ENCODE measurements at places on chromosomes 6 and 20.

DNA sequence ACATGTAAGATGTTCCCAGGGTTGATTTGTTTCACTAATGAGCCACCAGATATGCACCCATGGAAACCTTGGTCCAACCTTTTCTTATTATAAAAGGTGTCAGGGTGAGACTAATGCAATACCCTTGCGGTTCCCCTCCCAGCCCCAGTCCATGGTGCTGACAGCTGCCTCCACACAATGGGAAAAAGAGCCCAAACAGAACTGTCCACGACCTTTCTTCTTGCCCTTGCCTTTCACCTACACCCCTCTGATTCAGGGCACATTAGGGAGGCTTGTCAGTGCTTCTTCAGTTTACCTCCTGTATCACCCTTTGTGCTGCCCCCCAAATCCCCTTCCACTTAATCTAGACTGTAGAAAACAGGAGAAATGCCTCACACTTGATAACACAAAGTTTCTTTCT, 352.7 kb upstream of the CDH4 start:
- no peak for DNase-seq

- DNase-seq, result no peak
These were observed 42.5 kb upstream of the TLDC2 start for GRCh38 chr20:36833275-36834020.

GRCh38 chr6:14386263-14386662, 268.7 kb downstream of the CD83 start:
- DNase-seq, result no peak

DNA sequence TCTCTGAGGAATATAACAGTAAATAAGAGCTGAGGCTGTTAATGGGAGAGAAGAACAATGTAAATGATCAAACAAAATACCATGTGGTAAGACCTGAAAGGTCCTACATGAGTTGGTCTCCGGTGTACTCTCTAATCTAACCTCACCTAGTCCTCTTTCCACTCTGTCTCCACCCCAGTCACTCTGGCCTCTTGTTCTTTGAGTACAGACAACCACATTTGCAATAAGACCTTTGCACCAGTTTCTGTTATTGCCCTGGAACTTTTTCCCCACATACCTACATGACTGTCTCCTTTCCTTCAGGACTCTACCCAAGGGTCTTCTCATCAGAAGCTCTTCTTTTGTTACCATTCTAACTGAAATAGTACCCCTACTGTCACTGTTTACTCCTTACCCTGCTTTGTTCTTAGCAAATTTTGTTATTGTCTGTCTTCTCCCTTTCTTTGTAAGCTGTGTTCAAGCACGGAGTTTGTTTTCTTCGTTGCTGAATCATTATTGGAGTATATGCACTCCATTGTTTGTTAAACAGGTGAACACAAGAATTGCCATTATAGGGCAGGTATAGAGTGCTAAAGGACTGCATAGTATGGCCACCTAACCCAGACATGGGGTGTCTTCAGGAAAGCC, 37.3 kb downstream of the MAPK14 start:
- DNase-seq, result no peak

- DNase-seq, result no peak
These were observed 53.0 kb downstream of the TNFAIP3 start for GRCh38 chr6:137919837-137920730.

GRCh38 chr6:30151580-30151979, 9.4 kb downstream of the TRIM10 start:
- no peak for DNase-seq

GRCh38 chr20:7520361-7520760, 419.9 kb downstream of the HAO1 start:
- no peak for DNase-seq

GRCh38 chr20:32685541-32686529, 12.1 kb upstream of the C20orf203 start:
- DNase-seq, result no peak

GRCh38 chr20:45303586-45304463, 2.8 kb upstream of the RBPJL start:
- no peak for DNase-seq

GRCh38 chr6:155586090-155586489, 130.5 kb upstream of the NOX3 start:
- no peak for DNase-seq

- no peak for DNase-seq
These were observed 10.6 kb downstream of the PKHD1 start for GRCh38 chr6:52076791-52077179.

DNA sequence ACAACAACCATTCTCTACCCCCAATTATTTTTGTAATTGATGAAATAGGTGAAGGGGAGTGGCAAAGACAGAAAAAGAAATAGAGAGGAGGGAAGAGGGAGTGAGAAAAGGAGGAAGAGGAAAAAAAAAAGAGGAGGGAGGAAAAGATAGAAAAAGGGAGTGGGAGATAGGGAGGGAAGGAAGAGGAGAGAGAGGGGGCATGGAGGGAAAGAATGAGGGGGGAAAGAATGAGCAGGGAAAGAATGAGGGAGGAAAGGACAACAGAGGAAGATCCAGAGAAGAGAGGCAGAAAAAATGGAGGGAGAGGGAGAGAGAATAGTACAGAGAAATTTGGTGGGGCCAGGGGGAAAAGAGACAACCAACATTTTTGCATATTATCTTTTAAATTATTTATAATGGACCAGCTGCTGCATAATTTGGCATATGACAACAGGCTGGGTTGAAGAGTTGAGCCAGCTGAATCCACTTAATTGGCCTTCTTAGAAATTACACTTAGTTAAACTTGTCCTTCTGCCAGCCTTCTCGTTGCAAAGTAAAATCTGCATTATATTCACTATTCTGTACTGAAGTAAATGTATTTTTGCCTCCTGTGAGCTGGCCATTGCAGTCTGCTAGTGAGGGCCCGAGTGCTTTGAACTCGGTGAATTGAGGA, 101.0 kb downstream of the ARHGAP18 start:
- DNase-seq, result no peak

DNA sequence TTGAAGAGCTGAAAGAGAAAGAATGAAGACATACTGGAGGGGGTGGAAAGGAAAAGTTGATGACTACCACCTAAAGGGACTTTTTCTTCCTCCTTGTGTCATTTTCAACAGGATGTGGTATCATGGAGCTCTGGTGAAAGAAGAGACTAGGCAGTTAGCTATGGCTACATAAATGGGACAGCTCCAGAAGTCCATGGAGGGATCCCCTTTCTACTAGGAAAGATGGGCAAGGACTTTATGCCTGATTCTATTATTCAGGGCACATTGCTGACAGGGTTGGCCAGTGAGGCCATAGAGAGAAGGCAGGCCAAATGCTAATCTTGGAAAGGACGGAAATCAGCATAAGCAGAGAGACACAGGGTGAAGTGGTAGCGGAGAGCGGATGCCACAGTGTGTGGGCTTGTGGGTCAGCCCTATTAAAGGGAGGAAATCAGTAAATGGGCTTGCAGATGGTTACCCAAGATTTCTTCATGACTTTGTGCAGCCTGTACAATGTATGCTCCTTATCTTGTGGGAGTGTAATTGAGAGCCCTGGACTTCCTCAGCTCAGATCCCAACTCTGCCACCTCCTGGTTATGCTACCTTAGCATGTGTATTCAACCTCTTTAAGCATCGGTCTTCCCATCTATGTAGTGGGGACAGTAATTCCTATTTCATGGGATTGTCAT, 77.4 kb upstream of the TMEM170B start:
- no peak for DNase-seq

GRCh38 chr6:34555007-34555322, 1.2 kb downstream of the SPDEF start:
- no peak for DNase-seq

DNA sequence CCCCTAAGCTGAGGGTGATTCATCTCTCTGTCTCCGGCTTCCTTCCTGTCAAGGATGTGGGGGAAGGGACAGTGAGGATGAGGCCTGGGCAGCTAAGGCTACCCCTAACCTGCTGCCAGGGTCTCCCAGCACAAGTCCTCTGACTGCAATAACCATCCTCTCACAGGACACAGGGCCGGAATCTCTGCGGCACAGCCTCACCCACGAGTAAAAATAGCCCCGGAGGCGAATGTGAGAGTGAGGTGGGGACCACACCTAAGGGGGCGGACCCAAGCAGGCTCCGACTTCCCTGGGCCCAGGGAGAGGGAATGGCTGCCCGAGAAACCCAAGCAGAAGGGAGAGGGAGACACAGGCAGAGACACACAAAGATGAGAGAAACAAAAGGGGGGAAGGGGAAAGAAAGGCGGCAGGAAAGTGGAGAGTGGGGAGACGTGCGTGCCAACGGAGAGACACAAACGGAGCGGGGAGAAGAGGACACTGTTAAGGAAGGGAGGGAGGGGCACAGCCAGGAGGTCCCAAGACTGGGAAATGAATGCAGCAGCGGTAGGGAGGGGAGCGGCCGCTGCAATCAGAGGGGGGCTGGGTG, 1.4 kb downstream of the CLIC1 start:
- DNase-seq, result no peak

DNA sequence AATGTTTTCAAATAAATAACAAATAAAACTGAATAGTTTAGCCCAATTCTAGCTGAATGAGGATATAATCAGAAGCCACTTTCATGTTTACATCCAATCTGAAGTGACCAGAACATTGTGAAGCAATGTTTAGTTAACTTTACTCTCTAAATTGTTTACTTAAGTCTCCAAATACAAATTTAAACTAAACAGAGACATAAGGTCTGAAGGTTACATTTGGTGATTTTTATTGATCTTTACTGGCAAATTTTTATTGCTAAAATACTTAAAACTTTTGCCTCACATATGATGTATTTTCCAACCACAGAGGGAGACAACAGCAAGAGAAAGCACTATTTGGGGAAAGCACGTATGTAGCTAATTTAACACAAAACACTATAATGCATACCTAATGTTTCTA, 106.8 kb upstream of the THEMIS start:
- no peak for DNase-seq

- DNase-seq, result no peak
These were observed 72.3 kb downstream of the MRPL14 start for GRCh38 chr6:44054721-44055559.

DNA sequence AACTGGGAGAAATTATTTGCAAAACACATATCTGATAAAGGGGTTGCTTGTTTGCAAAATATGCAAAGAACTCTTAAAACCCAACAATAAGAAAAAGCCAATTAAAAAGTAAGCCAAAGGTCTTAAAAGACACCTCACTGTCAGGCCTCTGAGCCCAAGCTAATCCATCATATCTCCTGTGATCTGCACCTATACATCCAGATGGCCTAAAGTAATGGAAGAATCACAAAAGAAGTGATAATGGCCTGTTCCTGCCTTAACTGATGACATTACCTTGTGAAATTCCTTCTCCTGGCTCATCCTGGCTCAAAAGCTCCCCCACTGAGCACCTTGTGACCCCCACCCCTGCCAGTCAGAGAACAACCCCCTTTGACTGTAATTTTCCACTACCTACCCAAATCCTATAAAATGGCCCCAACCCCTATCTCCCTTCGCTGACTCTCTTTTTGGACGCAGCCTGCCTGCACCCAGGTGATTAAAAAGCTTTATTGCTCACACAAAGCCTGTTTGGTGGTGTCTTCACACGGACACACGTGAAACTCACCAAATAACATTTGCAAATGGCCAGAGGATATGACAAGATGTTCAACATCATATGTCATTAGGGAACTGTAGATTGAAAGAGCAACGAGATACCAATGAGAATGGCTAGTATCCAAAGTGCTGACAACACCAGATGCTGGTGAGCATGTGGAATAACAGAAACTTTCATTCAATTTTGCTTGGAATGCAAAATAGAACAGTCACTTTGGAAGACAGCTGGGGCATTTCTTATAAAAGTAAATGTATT, 565.0 kb upstream of the ADGRB3 start:
- DNase-seq, result no peak

GRCh38 chr6:599576-600448, 57.1 kb downstream of the HUS1B start:
- DNase-seq, result no peak

DNA sequence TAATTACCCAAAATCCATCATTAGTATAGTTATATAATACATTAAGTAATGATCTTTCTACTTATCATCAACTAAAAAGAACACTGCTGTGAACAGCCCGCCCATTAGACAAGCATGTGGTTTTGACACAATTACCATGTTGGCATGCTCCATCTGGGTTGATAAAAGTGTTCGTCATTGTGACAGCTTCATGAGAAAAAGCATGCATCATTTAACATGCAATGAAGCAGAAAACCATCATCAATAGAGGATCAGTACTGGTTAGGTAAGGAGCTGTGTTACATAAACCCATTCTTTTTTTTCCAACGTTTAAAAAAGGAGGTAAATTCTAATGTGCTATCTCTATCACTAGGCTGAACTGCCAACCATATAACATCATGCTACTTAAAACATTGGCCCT, 101.9 kb downstream of the EPB41L2 start:
- DNase-seq, result no peak

DNA sequence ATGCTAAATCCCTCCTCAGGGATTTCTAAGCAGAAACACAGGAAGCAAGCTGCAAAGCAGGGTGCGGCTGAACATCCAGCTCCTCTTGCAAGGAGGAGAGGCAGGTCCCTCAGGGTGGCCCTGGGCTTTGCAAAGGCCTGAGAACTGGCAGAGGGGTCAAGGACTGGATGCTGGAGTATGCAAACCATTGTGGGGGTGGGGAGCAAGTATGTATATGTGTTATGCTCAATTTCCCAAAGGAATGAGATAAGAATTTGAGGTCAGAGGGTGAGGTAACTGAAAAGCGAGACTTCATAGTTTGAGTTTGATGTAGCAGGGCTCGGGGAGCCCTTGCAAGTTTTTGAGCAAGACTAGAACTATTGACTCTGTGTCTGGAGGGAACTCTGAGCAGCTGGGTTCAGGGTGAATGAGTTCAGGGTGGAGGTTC, 11.2 kb downstream of the SLC22A2 start:
- no peak for DNase-seq

DNA sequence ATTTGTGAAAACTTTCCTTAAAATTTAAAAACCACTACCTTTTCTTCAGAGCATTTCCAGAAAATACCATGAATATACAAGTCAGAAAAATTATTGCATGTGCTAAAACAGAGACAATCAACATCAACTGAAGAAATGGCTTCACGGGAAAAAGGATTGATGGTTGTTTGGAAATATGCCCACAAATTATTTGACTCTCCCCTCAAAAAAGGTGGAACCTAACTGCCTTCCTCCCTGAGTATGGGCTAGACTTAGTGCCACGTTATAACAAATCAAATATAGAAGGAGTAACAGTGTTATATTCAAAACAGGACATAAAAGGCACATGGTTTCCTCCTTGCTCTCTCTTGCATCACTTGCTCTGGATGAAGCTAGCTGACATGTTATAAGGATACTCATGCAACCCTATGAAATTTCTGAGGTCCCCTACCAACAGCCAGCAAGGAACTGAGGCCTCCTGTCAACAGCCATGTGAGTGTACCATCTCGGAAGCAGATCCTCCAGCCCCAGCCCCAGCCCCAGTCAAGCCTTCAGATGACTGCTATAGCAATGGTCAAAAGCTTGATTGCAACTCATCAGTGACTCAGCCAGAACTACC, 8.4 kb downstream of the BTBD9 start:
- no peak for DNase-seq

DNA sequence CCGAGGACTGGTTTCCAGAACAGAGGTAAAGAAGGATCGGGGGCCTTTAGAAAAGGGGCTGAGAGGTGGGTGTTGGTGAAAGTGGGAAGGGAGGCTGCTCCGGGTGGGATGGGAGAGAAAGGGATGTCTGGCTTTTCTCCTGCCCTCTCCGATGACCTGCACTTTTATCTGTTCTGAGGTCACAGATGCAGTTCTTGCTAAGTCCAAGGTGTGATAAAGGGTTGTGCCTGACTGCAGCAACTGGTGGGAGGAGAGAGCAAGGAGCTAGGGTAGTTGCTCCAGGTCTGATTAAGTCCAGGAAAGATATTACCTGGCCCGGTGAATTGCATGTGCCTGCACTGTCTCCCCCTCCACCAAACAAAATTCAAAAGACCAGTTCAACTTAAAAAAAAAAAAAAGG, 145.6 kb upstream of the SOX4 start:
- no peak for DNase-seq

GRCh38 chr6:139776041-139776440, 401.6 kb upstream of the CITED2 start:
- DNase-seq, result no peak

Data from NCI-H187 treated with DMSO at 0.1 percent for 48 hours (cell line).